ENCODE measurements at places on chromosomes 2 and 18.

- DNase-seq: no peak
These were observed 92.9 kb downstream of the MAP4K4 start for GRCh38 chr2:101790416-101790815.

GRCh38 chr2:185044323-185044874 is 446.1 kb downstream of the ZNF804A start:
- no peak for DNase-seq

DNA sequence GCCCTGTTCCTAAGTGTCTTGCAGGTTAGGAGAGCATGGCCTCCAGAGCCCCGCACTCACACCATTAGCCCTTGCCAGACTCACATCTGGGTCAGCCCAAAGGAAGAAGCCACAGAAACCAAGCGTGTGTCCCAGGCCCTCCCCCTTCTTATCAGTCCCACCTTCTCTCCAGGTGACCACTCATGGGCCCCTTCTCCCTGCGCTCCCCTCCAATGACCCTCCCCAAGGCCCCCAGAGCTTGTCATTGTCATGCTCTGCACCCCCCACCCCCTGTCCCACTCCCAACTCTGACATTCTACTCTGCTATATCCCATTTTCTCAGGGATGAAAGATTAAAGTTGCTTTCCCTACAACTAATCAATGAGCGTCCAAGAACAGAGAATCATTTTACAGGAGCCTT is 30.1 kb downstream of the CAPN14 start:
- no peak for DNase-seq

GRCh38 chr2:11004199-11004598 is 92.5 kb downstream of the KCNF1 start:
- DNase-seq: no peak

DNA sequence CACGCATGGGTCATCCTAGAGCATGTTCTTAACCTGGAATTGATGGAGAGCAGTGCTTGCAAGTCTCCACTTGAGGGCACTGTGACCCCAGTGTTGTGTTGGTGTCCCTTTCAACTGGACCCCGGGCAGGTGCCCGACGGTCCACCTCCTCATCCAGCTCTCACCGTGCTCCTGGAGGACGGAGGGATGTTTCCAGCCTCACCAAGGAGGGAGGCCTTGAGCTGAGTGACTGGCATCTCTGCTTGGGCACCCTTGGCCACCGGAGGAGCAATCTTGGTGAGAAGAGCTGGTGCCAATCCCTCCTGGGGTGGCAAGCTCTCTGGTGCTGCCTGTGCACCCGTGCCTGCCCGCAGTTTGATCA is 45.4 kb upstream of the ASB18 start:
- no peak for DNase-seq

GRCh38 chr18:9758624-9759075 is 50.5 kb downstream of the RAB31 start:
- no peak for DNase-seq

GRCh38 chr2:121647396-121647795 is 1.9 kb downstream of the CLASP1 start:
- no peak for DNase-seq

DNA sequence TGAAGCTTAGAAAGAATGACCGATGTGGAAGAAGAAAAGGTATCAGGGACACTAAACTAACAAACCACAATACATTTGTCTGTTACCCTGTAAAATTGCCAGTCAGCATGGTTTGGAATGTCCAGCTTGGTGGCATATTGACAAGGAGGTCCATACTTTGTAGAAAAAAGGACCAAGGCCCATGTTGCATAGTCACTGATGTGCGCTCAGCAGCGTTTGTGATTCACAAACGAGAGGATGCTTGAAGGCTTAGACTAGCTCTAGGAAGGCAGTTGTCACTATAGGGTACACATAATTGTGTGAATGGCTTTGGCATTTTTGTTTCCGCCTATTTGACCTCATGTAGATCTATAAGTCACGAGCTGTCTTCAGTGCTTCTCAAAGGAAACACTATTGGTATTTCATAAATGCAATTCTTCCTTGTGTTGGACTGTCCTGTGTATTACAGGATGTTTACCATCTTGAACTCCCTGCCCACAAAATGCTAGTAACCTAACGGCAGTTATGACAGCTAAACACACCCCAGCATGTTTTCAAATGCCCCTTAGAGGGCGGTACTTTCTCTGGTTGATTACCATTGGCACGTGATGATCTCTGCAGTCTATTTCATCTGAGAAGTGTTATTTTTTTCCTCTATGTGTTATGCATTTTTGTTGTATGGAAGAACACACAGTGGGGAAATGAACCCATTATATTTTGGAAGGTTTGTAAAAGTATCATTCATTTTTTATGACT is 304.2 kb downstream of the CYRIA start:
- DNase-seq: no peak

DNA sequence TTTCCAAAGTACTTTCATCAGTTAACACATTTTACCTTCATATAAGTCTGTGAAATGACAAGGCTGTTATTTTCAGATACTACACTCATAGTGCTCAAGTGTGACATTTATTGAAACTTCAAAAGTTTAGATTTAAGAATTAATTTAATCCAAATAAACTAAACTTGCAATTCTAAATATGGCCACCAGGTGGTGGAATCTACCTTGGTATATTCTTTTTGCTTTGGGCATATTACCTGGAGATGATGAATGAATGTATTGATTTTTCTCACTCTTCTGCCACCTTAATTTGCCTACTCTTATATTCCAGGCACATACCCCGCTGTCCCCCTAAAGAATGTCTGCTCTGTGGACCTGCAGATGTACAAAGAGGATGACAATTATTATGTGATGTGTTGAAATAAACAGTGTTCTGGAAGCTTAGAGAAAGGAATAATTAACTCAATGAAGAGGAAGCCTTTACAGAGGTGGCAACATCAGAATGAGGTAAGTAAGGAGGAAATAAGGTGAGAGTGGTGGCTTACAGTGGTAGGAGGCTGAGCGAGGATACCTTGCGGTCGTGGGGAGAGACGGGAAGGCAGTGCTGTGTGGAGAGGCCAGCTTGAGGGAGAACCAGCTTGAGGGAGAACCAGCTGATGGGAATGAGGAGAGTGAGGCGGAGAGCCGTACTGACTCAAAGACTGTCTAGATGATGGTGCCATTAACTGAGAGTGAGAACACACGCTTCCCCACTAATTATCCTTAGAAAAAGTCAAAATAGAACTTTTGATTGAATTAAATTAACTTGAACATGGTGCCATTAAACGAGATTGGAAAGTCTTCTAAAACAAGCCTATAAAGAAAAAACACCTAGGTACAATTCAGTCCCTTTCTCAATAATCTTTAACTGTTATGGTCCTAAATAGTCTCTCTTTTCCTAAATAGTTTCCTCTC is 179.5 kb downstream of the CELF4 start:
- no peak for DNase-seq

GRCh38 chr18:59823596-59824195 is 76.1 kb upstream of the PMAIP1 start:
- peak; percentile 69 for DNase-seq
